ENCODE measurements at places on chromosomes 7 and 10.

GRCh38 chr7:154684666-154685563, 318.0 kb downstream of the PAXIP1 start:
- no peak for DNase-seq

GRCh38 chr10:45627412-45628048, 45.0 kb downstream of the ZFAND4 start:
- no peak for DNase-seq

DNA sequence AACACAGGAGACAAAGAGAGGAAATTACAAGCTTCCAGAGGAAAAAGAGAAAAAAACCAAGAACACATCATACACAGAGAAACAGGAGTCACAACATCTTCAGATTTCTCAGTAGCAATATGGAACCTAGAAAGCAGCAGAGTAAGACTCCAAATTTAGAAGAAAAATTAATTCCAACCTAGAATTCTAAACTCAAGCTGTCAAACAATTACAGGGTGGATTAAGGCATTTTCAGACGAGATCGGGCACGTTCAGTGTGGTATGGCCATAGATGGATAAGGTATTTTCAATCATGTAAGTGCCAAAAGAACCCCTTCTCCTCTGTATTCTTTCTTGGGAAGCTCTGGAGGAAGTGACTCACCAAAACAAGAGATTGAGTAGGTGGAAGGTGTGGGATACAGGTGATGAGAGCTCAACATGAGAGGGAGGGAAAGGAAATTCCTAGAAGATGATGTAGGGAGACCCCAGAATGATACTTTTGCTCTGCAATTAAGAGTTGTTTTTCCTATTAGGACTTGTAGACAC, 51.6 kb downstream of the FAM204A start:
- no peak for DNase-seq

DNA sequence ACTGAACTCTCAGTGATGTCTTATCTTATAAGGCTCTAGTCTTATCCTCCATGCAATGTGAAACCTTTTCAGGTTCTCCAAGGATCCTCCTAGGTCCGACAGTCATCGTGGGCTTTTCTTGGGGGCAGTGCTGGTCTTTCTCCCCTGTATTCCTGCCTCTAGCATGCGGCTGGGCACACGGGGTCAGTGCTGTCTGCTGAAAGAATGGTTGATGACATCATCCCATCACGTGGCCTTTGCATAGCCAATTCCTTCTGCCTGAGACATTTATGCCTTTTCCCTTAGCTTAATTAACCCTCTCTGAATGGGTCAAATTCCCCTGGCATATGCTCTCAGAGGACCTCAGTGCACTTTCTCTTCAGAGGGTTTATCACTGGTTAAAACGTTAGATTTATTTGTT, 27.0 kb upstream of the KCNK18 start:
- peak; percentile 40 for DNase-seq

GRCh38 chr10:4511509-4511908, 314.5 kb upstream of the AKR1E2 start:
- no peak for DNase-seq

DNA sequence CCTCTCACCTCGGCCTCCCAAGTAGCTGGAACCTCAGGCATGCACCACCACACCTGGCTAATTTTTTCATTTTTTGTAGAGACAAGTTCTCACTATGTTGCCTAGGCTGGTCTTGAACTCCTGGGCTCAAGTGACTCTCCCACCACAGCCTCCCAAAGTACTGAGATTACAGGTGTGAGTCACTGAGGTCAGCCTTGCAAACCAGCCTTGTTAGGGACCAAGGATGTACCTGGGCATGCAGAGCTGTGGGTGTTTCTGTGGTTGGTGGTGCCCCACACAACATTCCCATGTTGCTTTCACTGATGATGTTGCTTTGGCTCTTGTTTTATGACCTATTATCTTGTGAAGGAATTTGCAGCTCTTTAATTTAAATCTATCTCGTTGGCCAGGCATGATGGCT, 54.8 kb downstream of the OTUD1 start:
- DNase-seq: no peak

DNA sequence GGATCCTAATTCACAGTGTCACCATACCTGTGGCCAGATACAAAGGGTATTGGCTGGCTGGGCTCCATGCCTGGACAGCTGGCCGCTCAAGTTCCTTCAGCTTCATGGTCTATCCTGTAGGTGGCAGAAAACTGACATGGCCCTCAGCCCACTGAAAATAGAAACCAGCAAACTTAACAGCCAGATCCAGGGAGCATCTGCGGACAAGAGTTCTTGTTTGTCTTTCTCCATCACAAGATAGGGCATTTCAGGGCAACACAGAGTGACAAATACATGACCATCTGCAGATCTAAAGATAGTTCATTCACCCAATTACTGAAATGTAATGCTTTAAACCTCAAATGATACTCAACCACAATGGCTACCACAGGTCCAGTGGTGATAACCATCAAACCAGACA, 2.8 kb downstream of the SEC31B start:
- peak; percentile 59 for DNase-seq

DNA sequence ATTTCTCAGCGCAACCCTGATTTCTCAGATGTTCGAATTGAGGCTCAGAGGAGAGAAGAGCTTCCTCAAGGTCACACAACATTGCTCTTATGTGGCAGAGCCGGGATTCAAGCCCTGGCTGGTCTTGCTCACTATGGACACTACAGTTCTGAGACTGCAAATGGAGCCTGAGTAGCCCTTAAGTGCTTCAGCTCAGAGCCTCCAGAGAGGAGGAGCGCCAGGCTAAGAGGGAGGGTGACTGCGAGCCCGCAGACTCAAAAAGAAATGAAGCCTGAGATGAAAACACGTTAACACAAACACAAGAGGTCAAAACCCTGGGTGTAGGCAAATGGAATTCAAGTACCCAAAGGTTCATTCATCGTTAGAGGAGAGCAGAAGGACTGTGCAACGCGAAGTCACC, 13.9 kb downstream of the ARHGAP22 start:
- DNase-seq: no peak

GRCh38 chr7:151378011-151378410, 31.8 kb downstream of the WDR86 start:
- DNase-seq: no peak

- no peak for DNase-seq
These were observed 2.8 kb upstream of the CELF2 start for GRCh38 chr10:11014671-11015445.

DNA sequence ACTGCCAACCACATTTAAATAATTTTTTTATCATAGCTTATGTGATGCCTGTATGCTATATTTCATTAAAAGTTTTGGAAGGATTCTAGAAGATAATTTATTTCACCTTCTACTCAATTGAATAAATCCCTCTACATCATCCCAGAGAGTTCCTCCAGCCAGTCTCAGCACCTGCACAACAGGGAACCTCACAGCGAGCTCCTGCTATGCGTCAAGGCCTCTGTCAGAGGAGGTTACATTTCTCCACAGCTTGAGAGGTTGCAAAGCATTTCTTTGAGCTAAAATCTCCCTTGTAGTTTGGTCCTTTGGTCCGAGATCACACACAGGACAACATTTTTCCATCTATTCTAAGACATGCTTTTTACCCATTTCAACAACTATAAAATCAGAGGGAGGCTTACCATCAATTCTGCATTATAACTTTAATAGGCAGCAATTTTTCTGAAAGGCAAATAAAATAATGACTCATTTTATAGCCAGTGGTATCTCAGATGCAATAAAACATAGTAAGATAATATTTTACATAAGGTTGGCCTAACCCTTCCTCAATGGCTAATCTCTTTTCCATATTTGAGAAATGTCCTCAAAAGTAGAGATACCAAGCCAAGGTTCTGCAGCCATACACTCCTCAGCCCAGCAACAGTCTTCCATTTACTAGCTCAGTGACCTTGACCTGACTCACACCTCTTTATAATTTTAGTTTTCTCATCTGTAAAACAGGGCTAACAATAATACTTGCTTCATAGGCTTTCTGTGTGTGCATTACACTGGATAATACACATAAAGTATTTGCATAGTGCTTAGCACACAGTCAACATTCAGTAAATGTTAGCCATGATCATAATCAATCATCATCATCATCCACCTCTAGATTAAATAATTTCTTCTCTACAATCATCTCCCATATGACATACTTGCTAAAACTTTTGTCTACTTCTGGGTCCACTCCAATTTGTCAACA, 68.8 kb downstream of the DOCK4 start:
- no peak for DNase-seq

GRCh38 chr10:130686689-130687300, 550.6 kb downstream of the GLRX3 start:
- peak; percentile 63 for DNase-seq

DNA sequence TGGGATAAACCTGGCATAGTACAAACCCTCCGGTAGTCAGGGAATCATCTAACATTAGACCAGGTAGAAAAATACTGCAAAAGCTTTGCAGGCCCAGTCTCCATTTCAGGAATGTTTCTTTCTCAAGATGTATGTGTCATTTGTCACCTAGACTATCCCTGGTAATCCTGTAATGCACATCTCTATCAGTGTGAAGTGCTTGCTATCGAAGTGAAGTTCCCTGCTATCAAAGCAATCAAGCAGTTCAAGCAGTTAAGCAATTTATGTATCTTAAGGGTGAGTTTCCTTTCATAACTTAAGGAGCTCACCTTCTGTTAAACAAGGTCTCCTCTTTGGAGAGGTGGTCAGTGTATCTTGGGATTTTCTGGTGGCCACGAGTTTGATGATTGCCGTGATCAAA, 47.2 kb downstream of the CELF2 start:
- no peak for DNase-seq

DNA sequence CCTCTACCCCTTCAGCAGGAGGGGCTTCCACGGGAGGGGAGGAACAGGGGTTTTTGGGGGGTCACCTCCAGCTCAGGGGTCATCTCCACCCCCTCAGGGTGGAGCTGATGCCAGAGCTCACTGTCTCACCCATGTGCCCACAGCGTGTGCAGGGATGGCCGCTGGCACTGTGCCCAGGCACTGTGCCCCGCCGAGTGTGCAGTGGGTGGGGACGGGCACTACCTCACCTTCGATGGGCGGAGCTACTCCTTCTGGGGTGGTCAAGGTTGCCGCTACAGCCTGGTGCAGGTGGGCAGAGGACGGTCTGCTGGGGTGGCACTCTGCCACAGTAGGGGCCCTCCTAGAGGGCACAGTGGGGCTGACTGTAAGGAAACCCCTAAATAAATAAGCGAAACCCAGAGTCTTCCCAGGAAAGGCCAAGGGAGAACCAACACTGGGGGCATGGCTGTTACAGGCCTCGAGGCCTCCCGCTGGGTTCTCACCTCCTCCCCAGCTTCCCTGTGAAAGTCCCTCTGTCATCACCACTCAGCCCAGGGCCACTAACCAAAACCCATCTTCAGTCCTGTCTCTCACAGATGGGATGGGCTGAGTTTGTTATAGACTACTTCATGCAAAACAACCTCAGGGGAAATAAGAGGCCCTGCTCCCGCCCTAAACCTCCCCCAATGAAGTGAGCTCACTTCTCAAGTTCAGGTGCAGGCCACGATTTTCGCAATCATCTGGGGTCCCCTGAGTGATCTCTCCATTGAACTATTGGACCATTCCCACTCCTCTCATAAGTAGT, 7.4 kb upstream of the ZNF467 start:
- DNase-seq: no peak

DNA sequence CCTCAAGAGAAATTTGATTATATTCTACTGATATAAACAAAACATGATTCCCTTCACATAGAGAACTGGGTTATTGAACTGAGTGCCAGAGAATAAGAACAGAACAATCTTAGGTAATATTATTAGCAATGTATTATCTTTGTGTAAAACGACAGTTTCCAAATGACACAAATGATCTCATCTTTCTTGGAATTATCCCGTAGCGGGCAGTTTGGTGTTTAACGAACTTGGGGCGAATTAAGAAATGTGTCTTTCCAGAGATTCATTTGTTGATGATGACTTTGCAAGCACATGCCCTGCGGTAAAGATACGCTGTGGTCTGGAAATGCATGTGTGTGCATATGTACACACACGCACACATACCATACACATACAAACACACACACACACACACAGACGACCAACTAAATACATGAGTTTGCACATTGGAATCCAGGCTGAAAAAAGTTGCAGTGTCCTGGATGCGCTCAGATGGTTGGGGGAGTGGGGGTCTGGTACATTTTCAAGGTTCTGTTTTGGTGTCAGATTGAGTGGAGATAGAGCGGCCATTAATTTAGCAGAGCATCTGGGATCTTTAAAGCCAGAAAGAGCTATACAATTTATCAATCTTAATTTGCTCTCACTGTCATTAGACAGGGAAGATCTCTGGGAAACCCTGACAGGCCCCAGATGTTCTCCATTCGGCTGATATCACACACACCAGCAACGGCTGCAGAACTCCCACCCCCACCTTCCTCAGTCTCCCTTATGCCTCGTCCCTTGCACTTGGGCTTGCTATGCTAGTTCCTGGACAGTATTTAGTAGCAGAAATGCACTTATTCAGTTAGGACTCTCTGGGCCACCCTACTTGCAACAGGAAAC, 112.4 kb upstream of the FAM171A1 start:
- no peak for DNase-seq
